ENCODE measurements at places on chromosomes 1 and 21. TPM values are rescaled to one million over a fixed set of nuclear protein-coding genes. Genes with fewer than 3 reads are reported as not detected.

GBP7 gene
- not detected for total RNA-seq

PLPPR5 gene
- 0.77 TPM for total RNA-seq

PLA2G2F gene
- not detected for total RNA-seq

MTMR11 gene
- 10.6 TPM for total RNA-seq

CD52 gene
- total RNA-seq = 1.8 TPM

IVL gene
- total RNA-seq = not detected

TAS1R3 gene
- 1.2 TPM for total RNA-seq

CD48 gene
- not detected for total RNA-seq

DNA sequence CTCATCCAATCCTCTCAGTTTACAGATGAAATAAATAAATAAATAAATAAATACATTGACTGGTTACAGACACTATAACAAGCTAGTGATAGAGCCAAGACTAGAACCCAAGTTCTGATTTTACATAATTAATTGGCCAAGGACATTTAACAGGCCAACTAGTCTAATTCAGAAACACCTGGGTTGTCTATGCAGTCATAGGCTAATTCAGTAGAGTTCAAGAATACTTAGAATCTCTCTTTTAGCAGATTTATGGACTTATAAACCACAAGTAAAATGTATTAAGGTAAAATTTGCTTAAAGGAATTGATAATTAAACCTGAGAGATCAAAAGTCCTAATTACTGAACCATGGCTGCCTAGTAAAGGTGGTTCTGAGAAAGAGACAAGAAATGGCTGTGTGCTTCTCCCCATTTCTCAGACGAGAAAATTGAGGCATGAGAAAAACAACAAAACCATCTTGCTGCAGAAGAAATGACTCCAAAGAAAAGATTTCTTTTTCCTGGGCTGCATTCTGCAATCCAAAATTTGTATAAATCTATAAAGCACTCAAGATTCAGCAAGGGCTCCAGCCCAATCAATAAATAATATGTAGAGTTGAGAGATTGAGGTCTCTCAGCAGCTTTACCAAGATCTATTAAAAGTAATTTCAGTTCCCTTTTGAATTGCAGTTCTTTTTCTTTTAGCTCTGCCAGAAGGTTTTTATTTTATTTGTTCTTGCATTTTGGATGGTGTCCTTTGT, 98.3 kb downstream of the DUSP10 start:
- no peak for DNase-seq
- no peaks in the 10 kb centered on the region for H3K27me3 ChIP-seq
- H3K36me3 ChIP-seq = no peaks in the 10 kb centered on the region
- H3K4me3 ChIP-seq = no peak overlapping the region

DNA sequence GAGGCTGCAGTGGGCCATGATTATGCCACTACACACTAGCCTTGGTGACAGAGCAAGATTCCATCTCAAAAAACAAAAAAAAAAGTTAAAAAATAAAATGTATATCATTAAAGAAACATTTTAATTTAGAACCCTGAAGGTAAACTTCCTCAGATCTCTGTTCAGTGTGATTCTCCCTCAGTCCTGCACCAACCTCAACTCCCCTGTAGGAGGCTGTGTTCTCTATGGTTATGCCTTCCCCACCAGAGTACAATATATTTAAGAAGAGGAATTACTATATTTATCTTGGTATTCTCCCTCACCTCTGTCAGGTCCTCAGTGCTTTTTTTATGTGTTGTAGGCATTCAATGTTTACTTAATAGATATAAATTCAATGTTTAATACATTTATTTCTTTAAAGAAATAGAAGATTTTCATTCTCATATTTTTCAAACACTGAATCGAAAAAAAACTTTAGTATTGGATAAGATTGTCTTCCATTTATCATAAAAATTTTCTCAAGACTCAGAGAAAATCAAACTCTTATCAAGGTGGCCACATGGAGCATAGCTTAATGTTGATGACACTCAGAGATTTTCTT, 4.8 kb upstream of the LRRC8B start:
- no peak overlapping the region for H3K27ac ChIP-seq
- no peaks in the 10 kb centered on the region for H3K36me3 ChIP-seq
- peaks cover 5% of the 10 kb centered on the region for H3K27me3 ChIP-seq
- DNase-seq = no peak
- H3K4me1 ChIP-seq = peaks cover 4% of the 10 kb centered on the region
- H3K4me3 ChIP-seq = no peak overlapping the region

DNA sequence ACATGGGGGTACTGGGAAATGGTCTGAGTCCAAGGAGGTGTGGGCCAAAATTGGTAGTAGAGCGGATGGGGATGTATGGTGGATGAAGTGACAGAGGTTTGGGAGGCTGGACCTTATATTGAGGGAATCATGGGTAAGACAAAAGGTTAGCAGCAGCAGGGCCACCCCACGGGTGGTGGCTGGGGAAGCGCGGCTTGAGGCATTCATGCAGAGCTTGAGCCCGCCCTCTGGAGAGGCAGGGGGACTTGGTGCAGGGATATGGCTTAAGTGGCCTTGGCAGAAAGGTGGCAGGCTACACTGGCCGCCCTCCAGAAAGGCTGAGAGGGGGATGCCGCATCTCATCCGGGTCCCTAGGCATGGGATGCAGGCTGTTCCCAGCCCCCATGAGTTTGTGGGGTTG, 31.5 kb downstream of the HMGB4 start:
- H3K4me3 ChIP-seq = no peak overlapping the region
- DNase-seq = no peak
- no peaks in the 10 kb centered on the region for H3K36me3 ChIP-seq
- peaks cover 3% of the 10 kb centered on the region for H3K27me3 ChIP-seq
- H3K27ac ChIP-seq = no peak overlapping the region
- peaks cover 2% of the 10 kb centered on the region for H3K4me1 ChIP-seq

DNA sequence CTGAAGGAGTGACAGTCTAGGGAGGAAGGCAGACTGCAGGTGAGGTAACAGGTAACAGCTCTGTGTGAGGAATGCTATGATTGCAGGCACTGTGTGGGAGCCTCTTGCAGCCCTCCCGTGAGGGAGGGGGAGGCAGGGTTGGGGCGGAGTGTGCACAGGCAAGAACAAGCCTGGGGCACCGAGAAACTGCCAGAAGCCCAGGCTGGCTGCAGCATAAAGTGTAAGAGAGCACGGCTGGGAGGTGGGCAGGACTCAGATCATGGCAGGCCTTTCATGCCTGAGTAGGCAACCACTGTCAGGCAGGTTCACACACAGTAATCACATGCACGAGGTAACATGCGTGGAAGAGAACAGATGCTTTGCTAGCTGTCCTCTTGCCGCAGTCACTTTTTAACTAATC, 11.3 kb upstream of the RHEX start:
- peaks cover 4% of the 10 kb centered on the region for H3K4me1 ChIP-seq
- peaks cover 23% of the 10 kb centered on the region for H3K27me3 ChIP-seq
- DNase-seq = no peak
- H3K4me3 ChIP-seq = no peak overlapping the region
- no peak overlapping the region for H3K27ac ChIP-seq

GRCh38 chr1:14915356-14916054, 238.0 kb upstream of the TMEM51 start:
- peaks cover 3% of the 10 kb centered on the region for H3K27me3 ChIP-seq
- H3K4me1 ChIP-seq = peaks cover 8% of the 10 kb centered on the region
- no peak overlapping the region for H3K4me3 ChIP-seq
- DNase-seq = peak; percentile 55
- H3K27ac ChIP-seq = no peak overlapping the region
- no peaks in the 10 kb centered on the region for H3K36me3 ChIP-seq

DNA sequence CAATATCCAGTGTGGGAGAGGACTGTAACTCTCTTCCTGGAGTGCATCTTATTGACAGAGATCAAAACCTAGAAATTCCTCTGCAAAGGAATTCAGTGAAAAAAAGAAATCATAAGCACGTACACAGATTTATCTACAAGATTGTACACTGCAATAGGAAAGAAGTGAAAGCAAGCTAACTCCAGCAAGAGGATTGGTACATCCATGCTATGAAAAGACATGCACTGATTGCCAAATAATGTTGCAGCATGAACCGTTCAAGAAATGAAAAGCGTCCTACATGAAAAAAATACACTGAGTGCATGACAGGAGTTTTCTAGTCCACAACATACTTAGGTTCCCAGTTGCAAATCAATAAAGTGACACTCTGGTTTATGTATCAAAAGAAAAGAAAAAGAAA, 1.9 kb upstream of the MGST3 start:
- H3K27me3 ChIP-seq = no peaks in the 10 kb centered on the region
- H3K27ac ChIP-seq = peak overlapping the region; percentile 89
- peaks cover 20% of the 10 kb centered on the region for H3K4me1 ChIP-seq

GRCh38 chr1:222736972-222737371, at the start of gene FAM177B:
FAM177B (plus strand) TSS chr1:222737202; CDS start chr1:222746546, 9,344 bp downstream.
- no peaks in the 10 kb centered on the region for H3K4me1 ChIP-seq
- no peak for DNase-seq
- no peak within 1 kb of the TSS for H3K27ac ChIP-seq
- H3K27me3 ChIP-seq = no peaks in the 10 kb centered on the region

DNA sequence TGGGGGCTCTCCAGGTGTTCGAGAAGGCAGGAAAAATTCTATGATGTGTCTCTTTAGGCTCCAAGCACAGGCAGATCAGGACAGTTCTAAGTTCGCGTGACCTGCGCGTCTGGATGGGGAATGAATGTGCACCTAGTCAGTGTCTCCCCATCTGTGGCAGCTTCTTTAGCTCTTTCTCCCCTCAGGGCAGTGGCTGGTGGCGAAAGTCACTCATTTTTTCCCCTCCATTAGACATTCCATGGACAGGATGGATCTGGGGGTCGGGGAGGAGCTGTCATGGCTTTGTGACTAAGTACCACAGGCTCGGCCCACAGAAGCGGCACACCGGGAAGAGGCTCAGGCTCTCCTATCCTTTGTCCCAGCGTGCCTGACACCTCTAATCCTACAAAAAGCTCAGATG, 31.0 kb upstream of the EVA1B start:
- no peak overlapping the region for H3K4me3 ChIP-seq
- H3K36me3 ChIP-seq = peaks cover 8% of the 10 kb centered on the region
- no peaks in the 10 kb centered on the region for H3K4me1 ChIP-seq
- H3K27ac ChIP-seq = no peak overlapping the region

DNA sequence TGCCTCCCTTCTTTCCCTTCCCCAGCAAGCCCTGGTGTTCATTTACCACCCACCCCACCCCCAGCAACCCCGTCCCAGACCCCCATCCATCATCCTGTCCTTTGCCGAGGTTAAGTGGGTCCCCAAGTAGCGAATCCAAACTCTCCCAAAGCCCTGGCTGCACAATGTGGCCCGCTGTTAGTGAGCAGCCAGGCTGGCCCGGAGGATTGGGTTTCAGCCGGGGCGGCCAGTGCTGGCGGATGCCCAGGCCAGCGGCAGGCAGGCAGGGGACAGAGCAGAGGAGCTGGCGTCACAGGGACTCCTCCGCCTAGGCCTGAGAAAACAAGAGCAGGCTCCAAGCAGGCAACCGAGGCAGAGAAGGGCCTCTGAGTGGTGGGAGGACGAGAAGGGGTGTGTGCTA, 61.4 kb downstream of the EPHB2 start:
- peak overlapping the region; percentile 79 for H3K27ac ChIP-seq
- peaks cover 23% of the 10 kb centered on the region for H3K4me1 ChIP-seq
- no peak overlapping the region for H3K4me3 ChIP-seq
- peak; percentile 14 for DNase-seq

GRCh38 chr1:153627715-153628626, at the start of gene S100A1:
S100A1 (plus strand) TSS chr1:153628434; CDS start chr1:153630522, 2,088 bp downstream.
- H3K4me1 ChIP-seq = peaks cover 34% of the 10 kb centered on the region
- H3K4me3 ChIP-seq = peak within 1 kb of the TSS; percentile 92
- H3K27me3 ChIP-seq = no peaks in the 10 kb centered on the region
- no peak for DNase-seq
- peaks cover 4% of the 10 kb centered on the region for H3K36me3 ChIP-seq

GRCh38 chr21:28193189-28193588, 799.5 kb downstream of the LTN1 start:
- H3K4me1 ChIP-seq = no peaks in the 10 kb centered on the region
- no peaks in the 10 kb centered on the region for H3K36me3 ChIP-seq
- H3K27me3 ChIP-seq = no peaks in the 10 kb centered on the region
- no peak overlapping the region for H3K27ac ChIP-seq
- no peak for DNase-seq

DNA sequence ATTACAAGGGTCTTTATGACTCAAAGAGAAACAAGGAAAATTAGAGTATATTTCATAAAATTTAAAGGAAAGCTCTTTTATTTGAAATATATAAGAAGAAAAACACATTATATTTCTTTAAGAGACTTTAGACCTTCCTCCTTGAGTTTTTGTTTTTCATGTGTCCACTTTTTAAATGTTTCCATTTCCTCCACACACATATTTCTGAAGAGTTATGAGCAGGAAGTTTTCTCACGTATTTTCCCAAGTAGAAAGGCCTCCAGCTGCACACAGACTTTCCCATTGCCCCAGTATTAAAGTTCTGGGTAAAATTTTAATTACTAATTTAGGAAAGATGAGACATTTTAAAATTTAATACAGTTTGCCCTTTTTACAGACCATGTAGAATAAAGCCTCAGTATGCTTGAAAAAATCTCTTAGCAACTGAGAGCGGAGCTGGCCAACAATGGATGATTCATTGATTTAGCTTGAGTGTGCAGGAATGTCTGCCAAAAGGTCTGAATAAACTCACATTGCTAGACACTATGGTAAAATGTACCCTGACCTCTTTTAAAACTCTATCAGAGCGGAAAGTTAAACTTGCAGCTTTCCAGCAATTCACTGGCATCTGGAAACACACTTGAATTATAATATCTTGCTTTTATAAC, 57.9 kb downstream of the DDAH1 start:
- peaks cover 6% of the 10 kb centered on the region for H3K4me1 ChIP-seq
- H3K27me3 ChIP-seq = no peaks in the 10 kb centered on the region
- no peak overlapping the region for H3K4me3 ChIP-seq
- H3K36me3 ChIP-seq = no peaks in the 10 kb centered on the region
- no peak overlapping the region for H3K27ac ChIP-seq
- DNase-seq = no peak

DNA sequence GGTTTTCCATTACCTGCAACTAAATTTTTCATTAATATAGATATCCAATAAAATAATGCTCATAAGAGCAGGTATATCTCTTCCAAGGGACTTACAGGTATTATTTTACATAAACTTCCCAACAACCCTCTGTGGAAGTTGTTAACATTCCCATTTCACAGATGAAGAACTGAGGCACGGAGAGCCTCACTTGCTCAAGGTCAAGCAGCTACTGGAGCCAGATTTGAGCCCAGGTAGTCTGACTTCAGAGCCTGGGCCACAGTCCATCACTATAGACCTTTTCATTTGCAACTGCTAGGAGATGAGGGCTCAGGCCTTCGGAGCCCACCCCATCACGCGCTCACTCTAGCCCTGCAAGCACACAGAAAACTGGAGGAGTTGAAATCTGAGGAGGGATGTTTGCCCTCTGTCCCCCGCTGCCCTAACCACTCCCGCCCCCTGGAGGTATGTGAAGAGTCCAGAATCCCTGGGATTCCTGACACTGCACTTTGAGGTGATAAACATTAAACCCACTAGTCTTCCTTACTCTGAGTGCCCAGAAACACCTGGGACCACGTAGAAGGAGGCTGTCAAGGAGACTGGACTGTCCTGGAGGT, 11.7 kb upstream of the ALPL start:
- no peak for DNase-seq
- no peaks in the 10 kb centered on the region for H3K36me3 ChIP-seq
- H3K27ac ChIP-seq = no peak overlapping the region

DNA sequence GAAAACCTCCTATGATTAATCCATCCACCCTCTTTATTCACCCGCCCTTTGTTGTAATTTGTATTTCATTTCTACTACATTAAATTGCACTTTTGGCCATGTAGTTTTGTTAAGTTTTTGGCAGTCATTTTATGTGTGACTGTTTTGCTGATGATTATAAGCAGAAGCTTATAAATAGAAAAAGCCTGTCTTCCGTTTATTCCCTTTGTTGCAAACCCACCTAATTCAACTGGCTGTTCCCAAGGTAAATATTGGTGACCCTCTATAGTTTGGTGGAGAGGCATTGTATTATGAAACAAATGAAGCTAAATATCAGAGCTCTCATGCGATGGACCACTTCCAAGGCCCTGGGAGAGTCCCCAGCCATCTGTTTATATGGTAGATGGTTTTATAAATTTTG, 36.7 kb upstream of the IGSF3 start:
- no peak for DNase-seq
- H3K4me1 ChIP-seq = no peaks in the 10 kb centered on the region
- H3K36me3 ChIP-seq = no peaks in the 10 kb centered on the region
